ENCODE measurements at places on chromosomes 3 and 15.

DNA sequence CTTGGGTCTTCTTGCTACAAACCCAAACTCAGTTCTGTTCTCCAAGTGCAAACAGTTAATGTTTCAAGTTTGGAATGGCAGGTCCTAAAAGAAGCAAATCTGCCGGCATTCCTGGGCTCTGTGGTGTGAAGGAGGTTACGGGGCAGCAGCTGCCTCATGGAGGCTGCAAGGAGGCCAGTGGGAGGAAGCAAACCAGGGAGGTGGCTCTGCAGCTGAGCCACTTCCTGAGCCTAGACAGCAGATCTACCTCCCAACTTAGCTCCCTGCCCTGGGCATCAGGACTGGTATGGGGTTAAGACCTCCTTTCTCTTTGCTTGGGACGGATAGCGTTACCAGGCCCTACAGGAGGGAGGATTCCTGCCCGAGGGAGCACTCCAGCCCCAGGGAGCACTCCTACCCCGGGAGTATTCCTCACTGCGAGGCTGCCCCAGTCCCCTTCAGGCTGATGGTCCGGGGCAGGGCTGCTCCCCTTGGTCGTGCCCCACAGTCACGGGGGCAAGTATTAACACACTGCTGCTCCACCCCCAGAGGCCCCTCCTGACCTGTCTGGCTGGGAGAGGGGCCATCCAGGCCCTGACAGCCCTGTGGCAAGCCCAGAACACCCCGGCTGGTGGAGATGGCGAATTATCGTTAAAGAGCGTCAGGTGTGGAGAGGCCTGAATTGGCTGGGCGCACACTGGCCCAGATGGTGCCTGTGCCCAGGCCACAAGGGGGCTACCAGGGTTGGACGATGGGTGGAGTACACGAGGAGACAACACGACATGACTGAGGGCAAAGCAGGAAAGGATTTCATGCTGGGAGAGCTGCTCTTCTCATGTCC is 129.9 kb downstream of the ATP10A start:
- DNase-seq, result no peak

DNA sequence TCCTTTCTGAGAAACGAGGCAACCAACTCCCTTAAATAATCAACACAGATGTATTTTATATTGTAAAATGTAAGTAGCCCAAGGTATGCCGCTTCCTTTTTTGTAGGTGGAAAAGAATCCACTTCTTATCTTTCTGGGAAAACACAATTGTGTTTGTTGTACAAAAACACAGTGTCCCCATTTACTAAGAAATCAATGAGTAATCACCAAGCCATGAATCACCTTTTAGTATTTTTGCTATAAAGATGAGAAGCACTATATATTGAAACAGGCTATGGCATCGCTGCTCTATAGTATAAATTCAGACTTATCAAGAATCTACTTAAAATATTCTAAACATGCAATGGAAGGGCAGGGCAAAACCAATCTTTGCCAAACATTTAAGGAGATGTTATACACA is 104.0 kb downstream of the TNIK start:
- no peak for DNase-seq

DNA sequence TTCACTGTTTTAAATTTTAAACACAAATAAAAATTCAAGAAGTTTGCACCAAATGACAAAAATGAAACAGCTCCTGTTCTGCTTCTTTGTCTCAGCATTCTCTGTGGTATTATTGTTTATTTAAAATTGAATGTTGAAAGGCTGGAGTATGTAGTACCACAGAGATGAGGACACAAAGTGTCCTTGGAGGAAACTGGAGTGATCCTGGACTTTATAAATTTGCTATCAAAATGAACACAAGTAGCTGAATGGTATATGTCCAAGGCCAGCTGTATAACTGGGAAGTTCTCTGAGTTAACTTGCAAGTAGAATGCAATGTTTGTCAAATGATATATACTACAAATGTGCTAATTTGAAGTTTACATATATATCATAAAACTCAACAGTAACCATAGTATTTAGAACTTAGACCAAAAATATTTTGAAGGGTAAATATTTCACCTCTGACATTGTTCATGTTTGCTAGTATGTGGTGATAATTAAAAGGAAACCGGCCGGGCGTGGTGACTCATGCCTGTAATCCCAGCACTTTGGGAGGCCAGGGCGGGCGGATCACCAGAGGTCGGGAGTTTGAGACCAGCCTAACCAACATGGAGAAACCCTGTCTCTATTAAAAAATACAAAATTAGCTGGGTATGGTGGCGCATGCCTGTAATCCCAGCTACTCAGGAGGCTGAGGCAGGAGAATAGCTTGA is 12.3 kb downstream of the BTLA start:
- no peak for DNase-seq

DNA sequence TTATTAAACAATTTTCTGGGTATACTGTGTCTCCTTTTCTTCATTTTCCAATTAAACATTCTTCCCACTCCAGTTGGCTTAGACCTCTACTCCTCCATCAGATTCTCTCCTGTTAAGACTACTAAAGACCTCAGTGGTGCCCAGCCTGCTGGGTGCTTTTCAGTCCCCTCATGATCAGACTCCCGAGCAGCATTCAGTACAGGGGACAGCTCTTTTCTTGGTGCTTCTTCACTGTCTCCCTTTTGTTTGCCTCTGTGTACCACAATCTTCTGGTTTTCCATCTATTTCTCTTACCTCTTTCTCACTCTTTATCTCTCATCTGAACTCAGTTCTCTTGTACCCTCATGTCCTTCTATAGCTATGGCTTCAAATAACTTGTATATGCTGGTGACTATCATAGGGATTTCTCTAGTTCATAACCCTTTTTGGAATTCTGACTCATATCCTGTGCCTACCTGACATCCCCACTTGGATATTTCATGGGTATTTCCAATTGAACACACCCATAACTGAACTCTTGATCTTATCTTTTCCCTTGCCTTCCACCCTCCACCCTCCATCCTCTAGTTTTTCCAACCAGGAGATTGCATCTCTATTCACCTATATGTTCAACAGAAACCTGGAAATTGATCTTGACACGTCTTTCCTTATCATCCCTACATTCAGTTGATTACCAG is 55.6 kb upstream of the ABHD10 start:
- no peak for DNase-seq

DNA sequence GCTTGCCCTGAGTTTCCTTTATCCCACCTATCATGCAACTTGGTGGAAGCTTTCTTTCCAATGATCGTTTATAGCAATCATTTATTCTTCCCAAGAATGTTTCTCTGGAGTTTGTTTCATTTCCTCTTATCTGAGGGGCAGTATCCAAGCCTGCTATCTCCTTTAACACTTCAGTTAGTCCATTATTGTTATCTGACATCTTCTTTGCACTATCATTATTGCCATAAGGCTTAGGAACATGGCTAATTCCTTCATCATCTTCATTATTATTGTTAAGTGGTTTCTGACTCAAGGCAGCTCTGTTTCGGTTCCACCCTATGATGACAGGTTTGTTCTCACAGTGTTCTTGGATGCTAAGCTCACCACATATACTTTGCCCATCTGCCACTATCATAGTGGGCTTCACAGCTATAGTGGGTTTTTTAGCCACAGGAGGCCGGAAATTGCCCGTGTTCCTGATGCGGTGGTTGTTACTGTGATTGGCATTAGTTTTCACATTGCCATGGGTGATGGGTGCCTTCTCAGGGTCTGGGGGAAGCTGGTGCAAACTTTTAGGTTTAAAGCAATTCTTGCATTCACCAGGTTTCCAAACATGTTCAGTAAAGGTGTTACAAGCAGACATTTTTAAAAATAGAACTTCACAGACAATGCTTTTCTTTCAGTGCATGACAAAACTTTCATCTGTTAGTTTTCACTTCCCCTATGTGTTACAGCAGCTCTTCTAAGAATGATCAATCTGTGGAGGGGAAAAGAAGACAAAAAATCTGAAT is 110.6 kb upstream of the TSPAN3 start:
- DNase-seq, result no peak

DNA sequence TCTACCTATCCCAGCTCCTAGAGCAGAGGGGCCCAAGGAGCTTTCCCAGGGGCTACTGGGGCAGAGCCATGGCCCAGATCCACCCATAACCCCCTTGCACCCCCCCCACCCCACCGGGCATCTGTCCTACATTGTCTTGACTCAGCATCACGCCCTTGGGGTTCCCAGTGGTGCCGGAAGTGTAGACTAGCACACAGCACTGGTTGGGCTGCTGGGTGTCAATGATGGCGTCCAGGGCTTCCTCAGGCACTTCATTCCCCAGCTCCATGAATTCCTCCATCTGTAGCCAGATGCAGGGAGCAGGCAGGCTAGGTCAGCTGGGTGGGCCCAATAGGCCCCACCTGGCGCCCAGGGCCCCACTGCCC is 33.2 kb downstream of the IDH3A start:
- DNase-seq, result no peak
